Stimulated activated CD8-positive, alpha-beta memory T cell treated with anti-CD3 and anti-CD28 coated beads, Interleukin-7, amount 100 ng/mL, for 1 hour (primary cell): ENCODE measurements at places on chromosomes 2 and 18.

DNA sequence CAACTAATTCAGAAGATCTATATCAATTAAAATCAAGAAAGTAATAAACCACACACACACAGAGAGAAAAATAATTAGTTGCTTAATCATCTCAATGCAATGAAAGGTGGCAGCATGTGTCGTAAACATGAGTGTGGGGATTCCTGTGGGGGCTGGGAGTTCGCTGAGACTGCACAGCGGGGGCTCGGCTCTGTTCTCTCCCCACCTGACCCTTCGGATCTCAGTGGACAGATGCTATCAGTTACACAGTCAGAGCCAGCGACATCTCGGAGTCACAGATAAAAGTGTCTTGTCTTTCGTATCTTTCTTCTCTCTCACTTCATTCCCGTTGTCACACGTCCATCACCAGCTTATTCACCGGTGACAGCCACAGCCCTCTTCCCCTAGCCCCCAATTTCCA lies 37.1 kb downstream of the COLEC12 start:
- no peak for DNase-seq

DNA sequence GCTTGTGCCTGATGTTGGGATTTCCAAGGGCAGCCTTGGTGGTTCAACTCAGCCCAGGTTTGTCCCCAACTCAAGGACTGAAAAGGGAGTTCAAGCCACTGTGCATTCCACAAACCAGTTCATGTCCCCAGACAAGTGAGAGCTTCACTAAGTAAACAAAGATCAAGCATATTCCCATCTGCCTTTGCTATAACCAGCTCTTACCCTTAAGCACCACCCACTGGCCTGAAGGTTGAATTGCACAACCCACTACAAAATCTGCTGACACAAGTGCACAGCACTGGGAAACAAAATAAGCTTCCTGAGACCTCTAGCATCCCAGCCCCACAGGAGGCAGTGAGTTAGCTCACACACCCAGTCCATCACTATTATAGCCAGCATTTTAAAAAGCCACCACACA lies 516.7 kb downstream of the NR4A2 start:
- DNase-seq = no peak

GRCh38 chr2:16035747-16036745 lies 95.7 kb downstream of the MYCN start:
- DNase-seq = no peak

DNA sequence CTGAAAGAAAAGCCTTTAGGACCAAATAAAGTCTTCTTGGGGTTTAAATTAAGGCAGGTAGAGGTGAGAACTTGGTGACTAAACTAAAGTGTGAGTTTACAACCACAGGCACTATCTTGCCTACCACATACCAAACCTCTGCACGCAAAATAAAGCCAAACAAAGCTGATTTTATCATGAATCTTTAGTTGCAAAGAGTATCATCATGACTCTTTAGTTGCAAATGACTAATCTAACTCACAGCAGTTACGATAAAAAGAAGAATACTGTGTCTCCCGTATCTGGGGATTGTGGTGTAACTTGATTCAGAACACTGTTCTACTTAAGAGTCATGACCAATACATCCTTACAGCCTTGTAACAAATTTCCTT lies 11.2 kb downstream of the CFAP210 start:
- no peak for DNase-seq

DNA sequence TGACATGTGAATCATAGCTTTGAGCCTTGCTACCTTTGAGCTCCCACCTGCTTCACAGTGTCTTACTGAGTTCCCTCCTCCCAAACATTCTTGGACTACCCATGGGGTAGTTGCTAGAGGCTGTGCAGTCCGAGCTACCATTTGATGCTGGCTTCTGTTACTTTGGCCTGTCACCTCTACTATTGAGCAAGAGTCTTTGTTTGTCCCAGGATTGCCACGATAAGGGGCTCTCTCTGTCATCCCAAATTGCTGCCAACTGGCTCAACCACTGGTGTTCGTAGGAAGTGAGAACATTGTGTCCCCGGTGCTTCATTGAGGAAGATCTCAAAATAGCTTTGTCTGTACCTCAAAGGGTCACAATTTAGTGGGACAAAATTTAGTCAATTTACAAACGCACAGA lies 59.1 kb upstream of the PAX8 start:
- DNase-seq = no peak

DNA sequence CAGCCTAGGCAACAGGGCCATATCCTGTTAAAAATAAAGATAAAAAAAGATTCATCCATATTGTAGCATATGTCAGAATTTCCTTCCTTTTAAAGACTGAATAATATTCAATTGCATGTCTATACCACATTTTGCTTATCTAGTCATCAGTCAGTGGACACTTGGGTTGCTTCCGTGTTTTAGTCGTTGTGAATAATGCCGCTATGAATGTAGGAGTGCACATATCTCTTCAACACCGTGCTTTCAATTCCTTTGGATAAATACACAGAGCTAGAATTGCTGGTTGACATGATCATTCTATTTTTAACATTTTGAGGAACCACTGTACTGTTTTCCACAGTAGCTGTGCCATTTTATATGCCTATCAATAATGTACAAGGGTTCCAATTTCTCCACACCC lies 14.0 kb upstream of the PLB1 start:
- no peak for DNase-seq

DNA sequence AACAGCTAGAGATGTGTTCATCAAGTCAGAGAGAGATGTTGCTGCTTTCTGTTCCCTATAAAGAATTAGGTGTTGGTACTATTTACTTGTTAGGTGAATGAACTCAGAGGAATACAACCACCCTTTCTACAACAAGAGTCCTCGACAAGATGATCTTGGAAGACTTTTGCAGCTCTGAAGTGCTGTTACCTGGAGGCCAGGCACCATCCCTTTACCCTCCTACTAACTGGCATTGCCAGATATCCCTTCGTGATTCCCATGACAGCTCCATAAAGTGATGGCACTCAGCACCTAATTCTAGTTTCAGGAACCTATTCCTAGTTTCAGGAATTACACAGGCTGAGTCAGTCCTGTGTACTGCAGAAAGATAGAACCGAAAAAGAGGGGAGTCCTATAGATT lies 9.9 kb downstream of the ARPC2 start:
- DNase-seq = no peak

DNA sequence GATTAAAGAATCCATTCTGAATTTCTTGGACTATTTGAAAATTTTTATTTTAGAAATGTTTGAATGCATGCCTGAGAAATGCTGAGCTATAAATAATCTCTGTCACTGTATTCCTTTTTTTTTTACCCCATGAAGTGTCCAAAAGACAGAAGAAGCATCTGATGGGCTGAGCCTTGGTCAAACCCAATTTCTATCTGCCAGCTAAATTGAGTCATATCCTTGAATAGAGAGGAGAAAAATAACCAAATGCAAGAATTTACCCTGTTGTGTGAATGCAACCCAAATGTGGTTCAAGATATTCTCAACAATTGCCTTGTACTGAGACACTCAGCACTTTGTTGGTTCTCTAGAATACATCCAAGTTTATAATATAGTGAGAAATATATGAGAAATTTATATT lies 223.5 kb downstream of the UBE2E3 start:
- DNase-seq = no peak

GRCh38 chr18:50494569-50494968 lies 65.3 kb upstream of the MAPK4 start:
- no peak for DNase-seq
